ENCODE measurements at places on chromosomes 6 and 20. TPM values are rescaled to one million over a fixed set of nuclear protein-coding genes. Genes with fewer than 3 reads are reported as not detected.

KHDC1L gene
- polyA plus RNA-seq, result not detected

RAET1E gene
- 0.22 TPM for polyA plus RNA-seq

GRM1 gene
- 0.01 TPM for polyA plus RNA-seq

SLC22A7 gene
- not detected for polyA plus RNA-seq

POFUT1 gene
- polyA plus RNA-seq, result 56.7 TPM

RBBP8NL gene
- not detected for polyA plus RNA-seq

ACTL10 gene
- 0.44 TPM for polyA plus RNA-seq

CLPSL1 gene
- polyA plus RNA-seq, result not detected

NKX2-4 gene
- polyA plus RNA-seq, result not detected

BMP5 gene
- not detected for polyA plus RNA-seq

SCUBE3 gene
- polyA plus RNA-seq, result 12.3 TPM

PCNA gene
- 78.2 TPM for polyA plus RNA-seq

ZNF341 gene
- 2.9 TPM for polyA plus RNA-seq

HLA-DQA1 gene
- polyA plus RNA-seq, result not detected

ZNF391 gene
- polyA plus RNA-seq, result 0.50 TPM

MAP3K7 gene
- polyA plus RNA-seq, result 35.7 TPM

HCRTR2 gene
- polyA plus RNA-seq, result not detected

STMND1 gene
- polyA plus RNA-seq, result 0.05 TPM

NHLRC1 gene
- polyA plus RNA-seq, result 1.1 TPM

FOXC1 gene
- 7.8 TPM for polyA plus RNA-seq

SLC22A16 gene
- not detected for polyA plus RNA-seq

EDN1 gene
- 3.2 TPM for polyA plus RNA-seq

Measured in BJ (cell line).